Stimulated activated CD4-positive, alpha-beta T cell treated with anti-CD3 and anti-CD28 coated beads, Interleukin-1b, Interleukin-23, amount 100 ng/mL, for 1 hour (primary cell): ENCODE measurements at places on chromosomes 6 and 20.

DNA sequence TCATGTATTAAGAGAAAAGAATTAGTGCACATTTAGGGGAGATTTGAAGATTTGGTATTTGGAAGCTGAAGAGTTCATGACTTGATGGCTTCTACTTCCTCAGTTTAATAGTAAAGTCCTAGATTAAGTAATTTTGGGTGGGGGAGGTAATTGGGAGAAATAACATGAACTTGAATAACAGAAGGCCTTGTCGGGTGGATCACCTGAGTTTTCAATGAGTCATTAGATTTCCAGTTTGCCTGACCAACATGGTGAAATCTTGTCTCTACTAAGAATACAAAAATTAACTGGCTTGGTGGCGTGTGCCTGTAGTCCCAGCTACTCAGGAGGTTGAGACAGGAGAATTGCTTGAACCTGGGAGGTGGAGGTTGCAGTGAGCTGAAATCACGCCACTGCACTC is 181.0 kb downstream of the GJA1 start:
- no peak for DNase-seq

GRCh38 chr20:12028771-12029170 is 111.1 kb downstream of the BTBD3 start:
- no peak for DNase-seq

GRCh38 chr20:3296261-3297078 is 57.5 kb upstream of the SLC4A11 start:
- no peak for DNase-seq

DNA sequence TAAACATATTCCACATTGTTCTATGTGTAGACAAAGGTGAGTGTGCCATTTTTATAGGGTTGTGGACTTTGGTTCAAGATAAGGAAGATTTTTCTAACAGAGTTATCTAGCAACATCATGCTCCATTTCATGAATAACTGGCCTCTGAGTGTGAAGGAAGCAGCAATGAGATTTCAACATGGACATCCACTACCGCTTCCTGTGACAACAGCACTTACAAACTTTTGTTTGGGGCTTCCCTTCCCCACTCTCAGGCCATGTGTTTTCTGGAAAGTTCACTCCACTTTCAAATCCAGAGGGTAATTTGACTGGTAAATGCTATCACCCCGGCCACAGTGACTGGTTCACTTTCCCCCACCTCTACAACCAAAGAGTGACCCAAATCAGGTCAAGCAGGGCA is 38.1 kb upstream of the PROKR2 start:
- no peak for DNase-seq

- no peak for DNase-seq
Measured at GRCh38 chr20:57265336-57265996, 975 bp downstream of the BMP7 start.

- no peak for DNase-seq
Measured at GRCh38 chr20:33554914-33555420, 65.1 kb downstream of the CBFA2T2 start.

- no peak for DNase-seq
Measured at GRCh38 chr6:132275066-132275970, 126.0 kb downstream of the MOXD1 start.

- no peak for DNase-seq
Measured at GRCh38 chr6:24932832-24933231, 2.9 kb downstream of the RIPOR2 start.

- DNase-seq: no peak
Measured at GRCh38 chr6:100378576-100378975, 86.1 kb downstream of the SIM1 start.

DNA sequence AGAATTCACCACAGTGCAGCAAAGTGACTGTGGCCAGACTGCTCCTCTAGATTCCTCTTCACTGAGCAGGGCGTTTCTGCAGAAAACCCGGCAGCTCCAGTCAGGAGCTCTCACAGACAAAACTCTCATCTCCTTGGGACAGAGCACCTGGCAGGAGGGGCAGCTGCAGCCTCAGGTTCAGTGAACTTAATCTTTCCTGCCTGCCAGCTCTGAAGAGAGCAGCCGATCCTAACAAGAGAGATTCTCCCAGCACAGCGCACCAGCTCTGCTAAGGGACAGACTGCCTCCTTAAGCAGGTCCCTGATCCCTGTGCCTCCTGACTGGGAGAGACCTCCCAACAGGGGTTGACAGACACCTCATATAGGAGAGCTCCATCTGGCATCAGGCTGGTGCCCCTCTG is 1065.5 kb downstream of the GRIK2 start:
- no peak for DNase-seq

GRCh38 chr6:15042938-15043337 is 202.9 kb upstream of the JARID2 start:
- DNase-seq: no peak

GRCh38 chr6:136136274-136136673 is 113.8 kb downstream of the MTFR2 start:
- no peak for DNase-seq

GRCh38 chr20:24708411-24709295 is 239.2 kb downstream of the SYNDIG1 start:
- no peak for DNase-seq

DNA sequence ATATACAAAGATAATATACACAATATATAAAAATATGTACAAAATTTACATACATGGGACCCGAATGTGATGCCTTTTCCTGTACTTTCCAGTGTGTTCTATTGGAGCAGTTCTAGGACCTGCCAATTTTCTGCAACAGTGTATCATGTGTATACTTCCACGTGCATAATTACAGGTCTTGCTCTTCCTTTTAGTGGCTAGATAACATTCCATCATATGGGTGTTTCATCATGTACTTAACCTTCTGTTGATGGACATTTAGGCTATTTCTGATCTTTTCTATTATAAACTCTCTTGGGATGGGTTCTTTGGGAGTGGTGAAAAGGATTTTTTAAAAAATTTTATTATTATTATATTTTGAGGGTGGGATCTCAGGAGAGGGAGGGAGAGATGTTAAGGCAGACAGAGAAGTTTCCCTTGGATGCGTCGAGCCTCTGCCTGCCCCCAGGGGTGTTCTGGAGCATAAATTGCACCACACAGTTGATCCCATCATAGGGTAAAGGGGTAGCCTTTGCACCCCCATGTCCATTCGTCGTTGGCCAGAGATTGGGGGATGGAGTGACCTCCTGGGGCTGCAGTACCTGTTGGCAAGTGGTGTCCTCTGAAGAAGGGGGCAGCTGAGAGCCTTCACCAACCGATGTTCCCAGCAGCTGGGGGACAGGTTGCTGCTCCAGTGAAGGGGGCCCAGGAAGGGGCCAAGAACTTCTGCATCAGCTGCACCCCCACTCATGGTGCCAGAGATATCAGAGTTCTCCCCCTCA is 110.3 kb downstream of the TOX2 start:
- DNase-seq: no peak

DNA sequence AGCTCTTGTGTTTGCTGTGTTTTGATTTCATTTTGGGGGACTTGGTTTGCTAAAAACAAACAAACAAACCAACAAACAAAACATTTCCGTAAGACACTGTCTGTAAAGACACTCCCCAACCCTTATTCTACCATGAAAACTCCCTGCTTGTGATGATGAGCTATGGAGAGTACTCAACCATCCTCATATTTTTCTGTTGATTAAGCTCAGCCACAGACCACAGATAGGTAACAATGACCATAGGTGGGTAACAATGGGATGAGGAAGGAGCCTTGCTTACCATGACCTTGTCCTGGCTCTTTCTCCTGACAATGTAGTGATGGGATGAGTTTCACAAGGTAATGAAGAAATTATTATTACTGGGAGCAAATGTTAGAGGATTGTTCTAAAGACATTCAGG is 11.4 kb upstream of the FAM83B start:
- no peak for DNase-seq

- DNase-seq: no peak
Measured at GRCh38 chr6:154865291-154865690, 129.8 kb upstream of the TIAM2 start.

GRCh38 chr6:170026751-170027646 is 263.9 kb downstream of the DLL1 start:
- no peak for DNase-seq

GRCh38 chr6:47109281-47109680 is 67.1 kb upstream of the ADGRF1 start:
- no peak for DNase-seq

- no peak for DNase-seq
Measured at GRCh38 chr6:21476112-21476511, 117.4 kb upstream of the SOX4 start.

DNA sequence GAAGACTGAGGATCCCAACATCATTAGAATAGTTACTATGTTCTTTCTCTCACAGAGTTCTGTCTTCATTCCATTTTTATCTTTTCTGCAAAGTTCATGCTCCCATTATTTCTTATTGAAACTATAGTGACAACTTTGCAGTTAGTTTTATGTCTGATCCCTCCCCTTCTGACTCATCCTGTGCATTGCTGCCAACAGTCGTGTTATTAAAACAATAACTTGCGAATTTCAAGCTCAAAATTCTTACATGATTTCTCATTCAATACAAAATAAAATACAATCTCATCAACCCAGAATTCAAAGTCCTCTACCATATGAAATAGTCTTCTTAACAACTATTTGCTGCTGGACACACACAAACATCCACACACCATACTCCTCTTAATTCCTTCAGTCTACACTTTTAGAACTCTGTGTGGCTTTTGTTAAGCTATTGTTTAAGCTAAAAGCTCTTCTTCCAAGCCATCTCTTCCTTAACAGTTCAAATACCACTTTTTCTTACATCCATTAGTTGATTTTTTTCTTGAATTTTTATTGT is 261.4 kb upstream of the IRAK1BP1 start:
- DNase-seq: no peak

DNA sequence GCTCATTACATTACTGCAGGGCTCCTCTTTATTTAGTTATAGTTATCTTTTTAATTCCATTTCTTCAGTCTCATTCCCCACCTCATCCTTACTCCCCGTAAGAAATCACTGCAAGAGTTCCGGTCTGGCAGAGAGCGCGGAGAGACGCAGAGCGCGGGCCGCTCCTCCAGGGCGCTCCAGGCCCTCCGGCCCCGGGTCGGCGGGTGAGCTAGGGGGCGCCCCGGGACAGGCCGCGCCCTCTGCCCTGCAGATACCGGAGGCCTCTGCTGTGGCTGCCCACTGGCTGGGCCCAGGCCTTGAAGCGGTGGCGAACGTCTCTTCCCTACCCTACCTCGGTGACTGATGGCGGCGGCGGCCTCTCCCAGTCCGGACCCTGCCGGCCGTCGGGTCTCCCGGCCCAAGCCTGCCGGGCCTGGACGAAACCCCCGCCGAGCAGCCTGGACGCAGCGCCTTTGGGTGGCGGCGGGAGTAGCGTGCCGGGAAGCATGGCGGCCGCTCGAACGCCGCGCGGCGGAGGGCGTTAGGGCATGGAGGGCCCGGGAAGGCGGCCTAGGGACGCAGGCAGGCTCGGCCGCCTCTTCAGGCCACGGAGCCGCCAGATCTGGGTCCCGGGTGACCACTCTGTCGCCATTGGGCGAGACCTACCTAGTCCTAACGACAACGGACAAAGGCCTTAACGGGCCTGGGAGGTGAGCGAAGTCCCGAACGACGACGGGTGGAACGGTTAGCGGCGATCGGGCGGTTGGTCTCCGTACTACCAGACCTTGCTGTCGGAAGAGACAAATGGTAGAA is 16.4 kb upstream of the HMGN4 start:
- DNase-seq: peak; percentile 24

GRCh38 chr20:64188682-64189529 is 24.7 kb downstream of the MYT1 start:
- no peak for DNase-seq

DNA sequence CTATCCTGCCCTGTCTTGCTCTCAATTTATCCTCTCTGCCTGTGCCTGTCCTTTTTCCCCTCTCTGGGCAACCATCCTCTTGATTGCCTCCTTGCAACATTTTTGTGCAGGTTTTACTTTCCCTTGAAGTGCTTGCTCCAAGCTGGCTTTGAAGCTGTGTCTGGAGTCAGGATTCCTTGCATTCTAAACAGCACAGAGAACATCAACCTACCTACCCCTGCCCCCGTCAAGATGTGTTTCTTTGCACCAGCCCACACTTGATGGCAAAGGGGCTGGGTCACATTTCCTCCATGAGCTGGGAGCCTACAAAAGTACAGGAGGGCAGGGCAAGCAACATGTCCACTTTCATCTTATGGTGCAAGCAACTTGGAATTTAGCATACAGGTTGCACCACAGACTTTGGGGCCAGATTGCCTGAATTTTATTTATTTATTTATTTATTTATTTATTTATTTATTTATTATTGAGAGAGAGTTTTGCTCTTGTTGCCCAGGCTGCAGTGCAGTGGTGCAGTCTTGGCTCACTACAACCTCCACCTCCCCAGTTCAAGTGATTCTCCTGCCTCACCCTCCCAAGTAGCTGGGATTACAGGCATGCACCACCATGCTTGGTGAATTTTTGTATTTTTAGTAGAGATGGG is 206.3 kb downstream of the COL19A1 start:
- DNase-seq: no peak
